Left ventricle myocardium superior (tissue), 1 donor: ENCODE measurements at places on chromosomes 6 and 20. TPM values are rescaled to one million over a fixed set of nuclear protein-coding genes. Genes with fewer than 3 reads are reported as not detected.

DNA sequence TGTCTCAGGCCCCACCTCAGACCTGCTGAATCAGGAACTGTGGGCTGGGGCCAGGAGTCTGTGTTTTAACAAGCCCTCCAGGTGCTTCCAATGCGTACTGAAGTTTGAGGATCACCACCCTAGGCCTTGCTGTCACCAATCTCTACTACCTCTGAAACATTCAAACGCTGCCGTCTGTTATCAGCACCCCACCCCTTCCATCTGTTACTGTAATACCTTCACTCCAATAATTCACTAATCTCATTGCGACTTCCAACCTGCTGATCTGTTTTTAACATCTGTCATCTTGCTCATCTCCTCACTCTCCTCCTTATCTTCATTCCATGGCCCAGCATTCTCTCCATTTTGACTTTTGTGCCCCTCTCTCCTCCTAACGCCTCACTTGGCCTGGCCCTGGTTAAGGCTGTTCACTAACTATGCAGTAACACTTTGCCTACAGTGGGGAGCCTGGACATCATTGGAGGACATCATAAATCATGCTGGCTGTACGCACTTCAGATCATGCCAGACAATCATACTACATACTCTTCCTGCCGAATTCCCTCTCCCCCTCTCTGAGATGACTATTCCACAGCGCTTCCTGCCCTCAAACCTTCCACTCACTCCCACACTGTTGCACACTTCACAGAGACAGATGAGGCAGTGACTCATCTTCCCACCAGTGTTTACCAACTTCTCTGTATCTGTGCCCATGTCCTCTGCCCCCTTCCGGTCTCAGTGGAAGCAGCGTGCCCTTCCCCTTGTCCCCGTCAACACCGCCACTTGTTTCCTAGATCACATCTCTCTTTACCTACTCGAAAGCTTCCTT, 3.0 kb upstream of the GUCA1B start:
- DNase-seq = no peak

GRCh38 chr6:163651915-163652668, 237.6 kb downstream of the QKI start:
- DNase-seq = no peak

GRCh38 chr6:75791881-75792280, 42.8 kb downstream of the MYO6 start:
- no peak for DNase-seq

DNA sequence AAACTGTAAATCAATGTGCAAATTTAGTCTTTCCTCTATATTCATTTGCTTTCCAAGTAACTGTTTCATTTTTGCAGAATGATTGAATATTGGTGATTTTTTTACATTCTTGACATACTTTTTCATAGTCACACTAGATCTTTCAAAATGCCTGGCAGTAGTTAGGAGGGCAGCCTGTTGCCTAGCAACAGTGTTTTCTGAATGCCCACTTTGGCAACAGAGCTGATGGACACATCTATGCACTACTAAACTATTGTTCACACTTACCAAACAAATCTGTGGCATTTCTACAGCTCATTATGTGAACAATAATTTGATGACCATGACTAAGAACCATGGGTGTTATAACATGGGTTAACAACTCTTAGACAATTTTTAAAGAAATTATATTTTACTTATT, 438.0 kb upstream of the IMPG1 start:
- no peak for DNase-seq

GRCh38 chr6:56902641-56903464, 52.1 kb upstream of the BEND6 start:
- no peak for DNase-seq

GRCh38 chr6:134041093-134041492, 11.3 kb downstream of the SLC2A12 start:
- DNase-seq = no peak

SLC13A3 gene
- total RNA-seq = 0.12 TPM

SLC26A8 gene
- total RNA-seq = not detected

SLC22A2 gene
- total RNA-seq = not detected
